Activated effector memory CD4-positive, alpha-beta T cell treated with Interleukin-2 at 50 U/mL for 16 hours (primary cell): ENCODE measurements at places on chromosomes 4 and X.

- no peak for DNase-seq
These were observed 49.1 kb downstream of the APOOL start for GRCh38 chrX:85052636-85053343.

GRCh38 chrX:86148594-86148993, 343 bp downstream of the DACH2 start:
- DNase-seq: no peak

DNA sequence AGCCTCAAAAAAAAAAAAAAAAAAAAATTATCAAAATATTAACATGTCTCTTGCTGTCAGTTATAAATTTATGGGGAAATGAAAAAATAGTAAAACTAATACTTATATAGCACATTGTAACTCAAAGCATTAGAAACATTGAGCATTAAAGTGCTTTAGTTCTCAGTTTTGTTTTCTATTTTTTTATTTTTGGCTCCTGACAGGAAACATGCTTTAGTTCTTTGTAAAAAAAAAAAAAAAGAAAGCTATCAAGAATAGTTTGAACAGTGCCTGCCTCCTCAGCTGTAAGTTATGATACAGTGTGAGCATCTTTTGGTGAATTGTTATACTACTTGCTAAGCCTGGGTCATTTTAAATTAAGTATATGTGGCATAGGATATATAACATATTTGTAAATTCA, 5.1 kb upstream of the CENPC start:
- DNase-seq: no peak

DNA sequence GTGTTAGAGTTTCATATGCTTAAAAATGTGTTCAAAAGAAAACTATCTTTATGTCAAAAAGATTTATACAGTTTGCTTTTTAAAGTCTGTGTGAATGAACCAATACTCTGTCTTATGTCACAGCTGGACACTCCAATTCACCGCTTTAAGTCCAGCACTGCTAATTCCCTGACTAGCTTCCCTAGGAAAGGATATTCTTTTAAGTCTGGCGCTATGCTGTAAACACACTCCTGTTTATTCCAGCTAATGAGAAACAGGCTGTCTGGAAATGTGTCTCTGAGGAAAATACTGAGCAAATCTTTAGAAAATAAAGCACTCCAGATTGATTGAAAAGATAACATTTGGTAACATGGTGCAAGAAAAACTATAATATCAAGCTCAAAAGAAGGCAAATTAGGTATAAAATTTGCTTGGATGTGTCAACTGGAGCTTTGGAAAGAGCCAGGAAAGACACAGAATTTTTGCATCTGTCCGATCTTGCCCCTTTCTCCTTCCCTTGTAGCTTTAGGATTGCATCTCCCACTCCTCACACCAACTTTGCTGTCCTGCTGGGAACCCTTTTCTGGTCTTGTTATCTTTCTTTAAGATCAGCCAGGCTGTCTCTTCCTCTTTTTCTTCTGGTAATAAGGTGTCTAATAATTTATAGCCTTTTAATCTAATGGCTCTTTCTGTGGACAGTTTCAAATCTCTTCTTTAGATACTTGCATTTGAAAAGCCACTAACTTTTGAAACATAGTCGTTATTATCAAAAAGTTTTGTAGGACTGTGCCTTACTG, 40.9 kb upstream of the VEGFC start:
- DNase-seq: no peak

- DNase-seq: no peak
These were observed 74.4 kb downstream of the RPS3A start for GRCh38 chr4:151173871-151174270.

GRCh38 chr4:156378033-156378665, 424.5 kb upstream of the CTSO start:
- no peak for DNase-seq

DNA sequence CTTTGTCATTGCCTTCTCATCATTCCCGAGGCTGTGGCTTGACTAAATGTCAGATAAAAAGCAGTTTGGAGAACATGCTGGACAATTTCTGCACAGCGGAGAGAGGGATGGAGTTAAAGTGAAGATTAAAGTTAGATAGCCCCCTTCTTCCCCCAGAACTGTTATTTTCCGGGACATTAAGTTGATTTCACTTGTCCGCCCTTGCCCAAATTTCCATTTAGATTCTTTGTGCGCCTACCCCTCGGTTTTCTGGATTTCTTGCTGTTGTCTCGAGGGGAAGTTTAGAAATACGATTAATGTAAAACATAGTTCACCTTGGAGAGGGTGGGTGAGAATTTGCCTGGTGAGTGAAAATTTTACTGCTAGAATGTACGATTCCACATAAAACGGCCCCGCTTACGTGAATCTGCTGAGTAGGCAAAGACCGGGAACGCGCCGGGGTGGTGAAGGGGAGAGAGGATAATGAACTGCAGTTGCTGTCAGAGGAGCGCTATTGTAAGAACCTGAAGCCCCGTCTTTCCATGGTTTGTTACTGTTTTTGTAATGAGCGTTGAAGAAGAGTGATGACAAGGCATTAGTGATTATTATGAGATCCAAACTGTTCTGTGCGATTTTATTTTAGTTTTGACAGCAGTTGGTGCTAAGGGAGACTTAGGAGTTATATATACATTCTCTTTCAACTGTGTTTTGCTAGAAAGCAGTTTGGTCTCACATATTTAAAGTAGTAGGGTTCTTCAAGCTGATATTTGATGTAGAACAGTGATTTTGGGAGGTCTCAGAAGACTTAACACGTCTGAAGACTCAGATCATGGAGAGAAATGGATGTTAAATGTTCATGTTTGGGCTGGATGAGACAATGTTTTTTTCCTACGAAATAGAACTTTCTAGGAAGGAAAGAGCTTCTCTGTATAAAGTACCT, 73.0 kb downstream of the AFF1 start:
- no peak for DNase-seq

DNA sequence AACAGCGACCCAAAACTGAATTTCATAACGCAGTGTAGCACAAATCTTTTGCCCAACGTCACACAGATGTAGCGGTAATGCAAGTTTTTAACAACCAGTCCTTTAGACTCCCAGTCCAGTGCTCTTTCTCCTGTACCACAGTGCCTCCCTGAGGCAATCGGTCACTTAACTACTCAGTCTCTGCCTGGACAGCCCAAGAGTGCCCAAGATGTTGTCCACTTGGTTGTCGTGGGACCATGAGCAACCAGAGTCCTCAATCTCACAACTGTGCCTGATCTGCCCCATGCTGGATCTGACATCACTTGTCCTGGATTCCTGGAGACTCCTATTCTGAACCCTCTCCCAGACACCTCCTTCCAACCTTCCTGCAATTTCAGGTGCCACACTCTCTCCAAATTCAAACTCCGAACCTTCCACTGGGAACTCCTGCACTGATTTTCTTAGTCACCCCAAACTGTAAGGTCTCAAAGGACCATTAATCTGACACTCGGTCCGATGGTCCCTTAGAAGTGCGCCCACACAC, 702 bp downstream of the MMGT1 start:
- DNase-seq: no peak

- no peak for DNase-seq
These were observed 56.5 kb downstream of the GAB1 start for GRCh38 chr4:143393195-143393594.
